ENCODE measurements at places on chromosomes 2 and 18.

GRCh38 chr18:31954349-31954748 is 11.4 kb upstream of the TRAPPC8 start:
- DNase-seq, result no peak

- DNase-seq, result no peak
Measured at GRCh38 chr2:148926291-148926961, 51.4 kb downstream of the KIF5C start.

- DNase-seq, result no peak
Measured at GRCh38 chr18:67634631-67635338, 118.3 kb upstream of the DSEL start.

GRCh38 chr18:3283253-3283863 is 21.4 kb downstream of the MYL12B start:
- DNase-seq, result no peak

GRCh38 chr2:215711471-215712034 is 275.7 kb upstream of the FN1 start:
- no peak for DNase-seq

DNA sequence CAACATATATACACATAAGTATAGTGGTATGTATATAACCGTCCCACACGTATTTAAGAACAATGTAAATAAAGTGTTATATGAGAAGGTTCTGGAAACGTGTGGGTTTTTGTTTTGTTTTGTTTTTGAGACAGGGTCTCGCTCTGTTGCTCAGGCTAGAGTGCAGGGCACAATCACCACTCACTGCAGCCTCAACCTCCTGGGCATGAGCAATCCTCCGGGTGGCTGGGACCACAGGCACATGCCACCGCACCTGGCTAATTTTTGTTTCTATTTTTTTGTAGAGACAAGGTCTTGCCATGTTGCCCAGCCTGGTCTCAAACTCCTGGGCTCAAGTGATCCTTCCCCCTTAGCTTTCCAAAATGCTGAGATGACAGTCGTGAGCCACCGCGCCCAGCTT is 6.2 kb downstream of the ADAM17 start:
- no peak for DNase-seq

- DNase-seq, result no peak
Measured at GRCh38 chr18:72197591-72197990, 346.6 kb downstream of the CBLN2 start.

- DNase-seq, result no peak
Measured at GRCh38 chr2:33949371-33949770, 350.3 kb upstream of the FAM98A start.

DNA sequence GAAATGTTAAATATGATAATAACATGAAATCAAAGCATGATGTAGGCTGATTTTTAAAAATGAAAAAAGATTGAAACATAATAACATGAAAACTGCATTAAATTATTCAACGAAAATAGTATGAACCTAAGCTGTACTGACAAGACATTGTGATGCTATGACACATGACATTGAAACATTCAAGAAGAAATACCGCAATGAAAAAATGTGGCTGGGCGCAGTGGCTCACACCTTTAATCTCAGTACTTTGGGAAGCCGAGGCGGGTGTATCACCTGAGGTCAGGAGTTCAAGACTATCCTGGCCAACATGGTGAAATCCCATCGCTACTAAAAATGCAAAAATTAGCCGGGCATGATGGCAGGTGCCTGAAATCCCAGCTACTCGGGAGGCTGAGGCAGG is 14.6 kb downstream of the CXCR1 start:
- no peak for DNase-seq

DNA sequence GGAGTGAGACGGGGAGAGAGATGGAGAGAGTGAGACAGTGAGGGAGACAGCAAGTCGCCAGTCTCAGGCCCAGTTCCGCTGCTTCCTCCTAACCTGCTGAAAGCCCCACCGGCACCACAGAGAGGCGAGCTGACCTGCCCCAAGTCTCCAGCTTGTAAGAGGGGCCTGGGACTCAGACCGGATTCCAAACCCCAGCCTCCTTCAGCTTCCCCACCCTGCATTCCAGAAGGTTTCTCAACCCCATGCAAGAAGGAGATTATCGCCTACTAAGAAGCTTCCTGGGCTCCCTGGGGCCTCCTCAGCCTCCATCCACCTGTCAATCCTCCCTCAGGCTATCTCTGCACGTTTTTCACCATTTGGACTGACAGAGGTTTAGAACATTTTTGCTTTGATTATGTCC is 173.1 kb upstream of the RAB6C start:
- DNase-seq, result no peak

GRCh38 chr2:160453111-160453820 is 40.3 kb downstream of the RBMS1 start:
- no peak for DNase-seq

- no peak for DNase-seq
Measured at GRCh38 chr2:240962300-240963064, 35.9 kb upstream of the SNED1 start.

GRCh38 chr2:234847639-234848038 is 104.2 kb upstream of the SH3BP4 start:
- DNase-seq, result no peak

DNA sequence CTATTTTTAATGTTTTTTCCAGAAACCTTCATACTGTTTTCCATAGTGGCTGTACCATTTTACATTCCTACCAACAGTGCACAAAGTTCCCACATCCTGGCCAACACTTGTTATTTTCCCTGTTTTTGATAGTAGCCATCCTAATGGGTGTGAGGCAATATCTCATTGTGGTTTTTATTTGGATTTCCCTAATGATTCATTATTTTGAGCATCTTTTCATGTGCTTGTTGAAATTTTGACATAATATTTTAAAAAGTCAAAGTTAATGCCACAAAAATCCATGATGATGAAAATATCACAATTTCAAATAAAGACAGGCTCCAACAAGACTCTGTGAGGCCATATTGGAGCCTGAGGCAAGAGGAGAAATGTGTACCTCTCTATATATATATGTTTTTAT is 50.2 kb downstream of the VWA3B start:
- no peak for DNase-seq

- no peak for DNase-seq
Measured at GRCh38 chr18:31943878-31944816, 1.2 kb upstream of the TRAPPC8 start.

GRCh38 chr2:61439241-61440002 is 31.5 kb downstream of the USP34 start:
- DNase-seq, result no peak

DNA sequence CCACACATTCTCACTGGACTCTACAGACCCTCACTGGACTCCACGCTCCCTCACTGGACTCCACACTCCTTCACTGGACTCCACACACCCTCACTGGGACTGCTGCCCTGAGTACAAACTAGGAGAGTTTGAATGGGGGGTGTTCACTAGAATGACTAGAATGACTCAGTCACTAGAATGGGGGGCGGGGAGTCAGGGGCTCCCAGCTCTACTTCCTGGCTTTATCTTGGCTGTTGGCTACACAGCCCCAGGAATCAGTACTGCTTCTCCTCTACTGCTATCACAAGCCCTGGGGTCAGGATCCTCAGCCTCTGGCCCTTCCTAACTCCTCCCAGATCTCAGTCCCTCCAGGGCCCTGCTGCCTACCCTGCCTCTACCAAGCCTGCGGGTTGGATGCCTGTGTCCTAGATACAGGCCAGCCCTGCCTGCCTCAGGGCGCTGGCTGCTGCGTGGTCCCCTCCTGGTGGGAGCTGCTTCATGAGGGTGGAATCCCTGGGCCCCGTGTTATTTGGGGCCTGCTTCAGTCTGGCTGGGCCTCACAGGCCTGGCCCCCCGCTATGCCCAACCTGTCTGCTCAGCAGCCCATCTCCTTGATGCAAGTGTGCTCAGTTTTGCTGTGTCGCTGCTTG is 7.8 kb downstream of the PTMA start:
- DNase-seq, result no peak

GRCh38 chr2:55093381-55093780 is 43.1 kb upstream of the RTN4 start:
- DNase-seq, result no peak

DNA sequence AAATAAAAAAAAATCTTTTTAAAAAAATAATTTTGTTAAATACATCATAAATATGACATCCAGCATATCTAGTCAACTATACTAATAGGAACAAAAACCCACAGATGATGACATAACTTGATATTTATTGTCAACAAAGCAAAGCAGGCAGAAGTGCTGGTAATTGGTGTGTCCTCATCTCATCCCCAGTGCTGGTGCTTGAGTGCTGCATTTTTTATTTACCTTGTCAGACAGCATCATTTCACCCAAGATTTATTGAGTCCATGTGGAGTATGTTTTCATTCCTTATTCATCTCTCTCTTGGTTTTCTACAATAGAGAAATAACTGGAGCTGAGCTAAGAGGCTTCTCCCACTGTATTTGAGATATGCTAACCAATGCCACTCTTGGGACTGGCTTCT is 191.6 kb upstream of the SLC14A2 start:
- DNase-seq, result no peak

- DNase-seq, result no peak
Measured at GRCh38 chr2:190443055-190443454, 34.9 kb downstream of the MFSD6 start.

GRCh38 chr18:37524498-37525261 is 40.9 kb downstream of the CELF4 start:
- no peak for DNase-seq

DNA sequence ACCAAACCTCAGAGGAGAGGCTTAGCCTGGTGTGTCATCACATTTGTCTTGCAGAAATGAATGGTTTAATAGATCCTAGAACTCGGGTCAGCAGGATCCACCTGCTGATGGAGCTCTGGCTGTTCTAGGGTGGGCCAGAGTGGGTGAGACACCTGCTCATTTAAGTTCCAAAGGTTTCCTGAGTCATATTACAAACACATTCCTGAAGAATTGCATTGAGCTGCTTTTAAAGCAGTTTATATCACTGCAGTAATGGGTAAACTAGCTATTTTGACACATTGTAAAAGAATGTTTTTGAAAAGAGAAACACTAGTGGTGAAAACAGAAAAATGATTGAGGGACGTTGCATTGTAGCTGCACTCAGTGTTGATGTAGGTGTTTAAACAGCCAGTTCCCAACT is 175.3 kb upstream of the TCF4 start:
- DNase-seq, result no peak

DNA sequence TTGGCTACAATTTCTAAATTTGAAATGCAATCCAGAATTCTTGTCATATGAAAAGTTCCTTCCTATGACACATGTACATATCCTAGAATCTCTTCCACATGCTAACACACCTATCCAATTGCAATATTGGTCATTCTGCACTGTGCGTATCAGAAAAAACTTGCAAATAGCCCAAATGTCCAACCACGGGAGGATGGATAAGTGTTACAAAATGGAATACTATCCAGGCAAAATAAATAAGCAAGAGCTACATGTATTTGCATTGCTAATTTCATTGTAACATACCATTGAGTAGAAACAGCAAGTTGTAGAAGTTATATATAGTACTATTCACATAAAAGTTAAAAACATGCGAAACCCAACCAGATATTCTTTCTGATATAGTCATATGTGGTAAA is 15.6 kb upstream of the RHOB start:
- DNase-seq, result no peak

DNA sequence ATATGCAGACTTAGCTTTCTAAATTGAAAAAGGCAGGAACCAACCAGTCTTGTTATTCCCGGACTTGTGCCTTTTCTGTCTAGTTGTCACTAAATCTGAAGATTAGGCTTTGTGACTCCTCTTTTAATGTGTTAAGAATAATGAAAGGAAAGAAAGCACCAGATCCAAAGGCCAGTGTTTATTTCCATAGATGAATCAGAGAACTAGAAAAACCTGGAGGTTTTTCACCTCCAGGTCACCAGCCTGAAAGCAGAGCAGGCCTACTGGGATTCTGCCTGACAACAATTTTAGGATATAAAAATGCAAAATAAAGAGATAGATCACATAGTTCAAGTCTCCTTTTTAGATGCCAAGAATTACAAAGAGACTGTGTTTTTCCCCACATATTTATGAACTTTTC is 160.4 kb downstream of the GULP1 start:
- no peak for DNase-seq

- no peak for DNase-seq
Measured at GRCh38 chr2:159828738-159829137, 30.7 kb upstream of the CD302 start.

DNA sequence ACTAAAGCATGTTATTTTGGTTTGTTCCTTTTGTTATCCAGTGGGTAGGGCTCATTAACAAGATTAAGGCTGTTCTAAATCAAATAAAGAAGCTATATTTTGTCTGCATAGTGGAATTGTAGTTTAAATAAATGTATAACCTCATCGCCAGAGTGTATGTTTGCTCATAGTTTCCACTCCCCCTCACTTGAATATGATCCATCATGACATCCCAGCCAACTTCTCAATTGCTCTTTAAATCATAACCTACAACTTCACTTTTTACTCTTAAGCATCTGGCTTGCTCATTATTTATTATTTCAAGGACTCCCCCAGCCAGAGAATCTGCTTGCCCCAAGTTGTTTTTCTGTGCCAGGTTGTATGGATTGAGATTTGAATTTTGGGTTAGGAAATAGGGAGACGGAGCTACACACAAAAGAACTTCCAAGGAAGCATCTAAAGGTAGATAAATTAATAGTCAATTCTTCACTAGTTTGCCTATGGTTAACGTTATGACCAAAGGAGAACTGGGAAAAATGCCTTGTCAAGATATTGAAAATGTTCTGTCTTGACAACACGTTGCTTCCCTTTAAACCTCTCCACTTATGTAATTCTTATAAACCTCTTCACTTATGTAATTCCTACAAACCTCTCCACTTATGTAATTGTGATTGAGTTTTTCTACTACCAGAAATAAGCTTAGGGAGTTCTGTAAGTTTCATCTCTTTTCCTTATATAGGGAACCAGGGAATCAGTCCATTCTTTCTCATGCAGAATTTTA is 55.4 kb upstream of the UPP2 start:
- DNase-seq, result no peak

GRCh38 chr2:60819155-60819862 is 62.1 kb upstream of the REL start:
- peak; percentile 57 for DNase-seq

DNA sequence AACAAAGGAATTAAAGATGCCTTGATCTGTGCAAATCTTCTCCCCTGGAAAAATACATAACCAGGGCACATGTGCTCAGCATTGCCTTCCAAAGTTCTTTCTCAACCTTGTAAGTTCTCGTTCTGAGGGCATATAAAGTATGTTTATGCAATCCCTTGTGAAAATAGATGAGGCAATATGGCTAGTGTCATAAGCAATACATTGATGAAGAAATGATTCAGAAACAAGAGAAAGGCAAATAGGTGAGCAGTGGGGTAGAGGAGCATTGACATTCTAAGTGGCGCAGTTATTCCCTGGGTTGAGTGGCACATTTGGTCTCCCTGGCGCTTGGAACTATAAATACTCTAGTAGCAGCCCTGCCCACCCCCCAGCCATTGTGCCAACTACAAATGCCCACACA is 57.4 kb upstream of the PGAP1 start:
- DNase-seq, result no peak

GRCh38 chr2:102284611-102285010 is 26.8 kb upstream of the IL1RL1 start:
- DNase-seq, result no peak

- no peak for DNase-seq
Measured at GRCh38 chr2:39481611-39482010, 44.5 kb upstream of the MAP4K3 start.

All from stimulated activated CD8-positive, alpha-beta memory T cell treated with anti-CD3 and anti-CD28 coated beads, Interleukin-7, amount 100 ng/mL, for 24 hours (primary cell).